ENCODE measurements at places on chromosomes 7 and 10.

DNA sequence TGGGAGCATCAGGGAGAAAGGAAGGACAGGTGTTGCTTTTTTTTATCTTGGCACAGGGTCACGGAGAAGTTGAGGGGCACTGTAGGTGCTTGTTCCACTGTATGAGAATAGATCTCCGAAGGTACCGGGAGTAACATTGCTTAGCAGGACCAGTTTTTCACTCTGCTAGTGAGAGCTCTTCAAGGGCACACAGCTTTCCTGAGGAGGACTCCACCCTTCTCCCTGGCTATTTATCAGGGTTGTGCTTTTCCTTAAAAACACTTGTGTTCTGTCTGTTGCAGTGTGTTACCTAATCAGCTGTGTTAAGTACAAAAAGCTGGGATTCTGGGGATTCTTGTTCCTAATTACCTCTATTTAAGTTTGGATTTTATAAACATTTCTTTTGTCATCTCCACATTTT is 160.5 kb downstream of the SND1 start:
- DNase-seq, result no peak

DNA sequence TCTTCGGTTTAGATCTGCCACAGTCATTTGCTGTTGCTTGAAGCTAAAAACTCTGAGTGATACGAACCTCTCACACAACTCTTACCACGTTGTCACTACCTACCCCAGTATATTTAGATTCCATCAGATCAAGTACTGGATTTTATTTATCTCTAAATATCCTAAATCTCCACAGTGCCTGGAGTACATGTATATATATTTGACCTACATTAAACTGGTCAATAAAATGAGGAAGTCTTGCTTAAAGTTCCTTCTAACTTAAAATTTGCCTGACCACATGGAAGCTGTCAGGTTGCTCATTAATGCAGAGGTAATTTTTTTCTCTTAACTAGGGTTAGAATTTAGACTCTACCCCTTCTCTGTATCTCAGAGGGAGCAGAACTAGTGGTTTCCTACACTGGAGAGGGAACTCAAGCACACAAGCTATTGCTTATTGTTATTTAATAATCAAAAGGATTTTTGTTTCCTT is 3.1 kb upstream of the MACC1 start:
- DNase-seq, result no peak

DNA sequence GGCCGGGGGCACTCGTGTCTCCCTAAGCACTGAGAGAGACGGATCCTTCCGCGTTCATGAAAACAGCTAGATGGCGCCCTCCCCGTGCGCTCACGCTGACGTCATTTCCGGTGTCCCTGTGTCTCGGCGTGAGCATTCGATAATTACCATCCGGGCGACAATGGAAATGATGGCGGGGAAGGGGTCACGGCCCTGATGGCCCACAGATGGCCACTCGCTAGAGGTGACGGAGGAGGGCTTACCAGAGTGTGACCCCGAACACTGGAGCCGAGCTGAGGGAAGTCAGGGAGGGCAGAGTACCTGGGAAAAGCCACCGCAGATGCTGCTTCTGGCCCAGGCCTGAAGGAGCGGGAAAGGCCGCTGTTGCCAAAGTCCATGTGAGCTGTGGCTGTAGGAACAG is 222.9 kb downstream of the TCERG1L start:
- no peak for DNase-seq

DNA sequence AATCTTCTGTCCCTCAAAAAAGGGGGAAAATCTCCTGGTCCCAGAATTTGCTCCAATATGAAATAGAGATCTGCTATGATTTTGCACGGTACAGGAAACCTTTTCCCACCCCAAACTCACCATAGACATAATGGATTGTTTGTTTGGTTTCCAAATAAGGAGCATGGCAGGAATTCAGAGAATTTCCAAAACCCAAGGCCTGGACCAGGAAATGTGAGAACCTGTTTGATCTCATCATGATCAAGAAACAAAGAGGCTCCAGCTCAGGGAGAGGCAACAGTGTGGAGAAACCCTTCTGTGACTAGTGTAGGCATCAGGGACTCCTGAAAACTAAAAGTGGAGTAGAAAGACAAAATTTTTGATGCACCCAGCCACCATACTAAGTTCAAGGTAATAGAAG is 1548.1 kb upstream of the LRRTM3 start:
- DNase-seq, result no peak

DNA sequence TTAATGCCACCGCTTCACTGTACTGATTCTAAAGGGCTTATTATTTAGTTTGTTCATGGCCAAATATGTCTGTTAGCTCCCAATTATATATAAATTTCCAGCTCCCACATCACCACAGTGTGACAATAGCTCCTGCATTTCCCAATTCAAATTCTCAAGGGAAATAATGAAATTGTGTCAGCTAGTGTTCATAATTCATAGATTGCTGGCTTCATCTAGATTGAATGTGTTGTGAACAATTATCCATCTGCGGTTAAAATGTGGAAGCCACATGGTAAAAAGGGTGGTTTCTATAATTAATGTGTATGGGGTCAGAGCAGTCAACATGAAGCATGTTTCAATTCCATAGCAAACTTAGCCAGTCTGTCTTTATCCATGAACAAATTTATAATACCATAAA is 154.3 kb downstream of the SEMA3E start:
- DNase-seq, result no peak

- no peak for DNase-seq
Observed at GRCh38 chr7:94634502-94634901, 21.4 kb downstream of the SGCE start.

- DNase-seq, result no peak
Observed at GRCh38 chr7:46626261-46626660, 705.2 kb upstream of the IGFBP3 start.

- no peak for DNase-seq
Observed at GRCh38 chr7:35365523-35365922, 111.6 kb upstream of the TBX20 start.

DNA sequence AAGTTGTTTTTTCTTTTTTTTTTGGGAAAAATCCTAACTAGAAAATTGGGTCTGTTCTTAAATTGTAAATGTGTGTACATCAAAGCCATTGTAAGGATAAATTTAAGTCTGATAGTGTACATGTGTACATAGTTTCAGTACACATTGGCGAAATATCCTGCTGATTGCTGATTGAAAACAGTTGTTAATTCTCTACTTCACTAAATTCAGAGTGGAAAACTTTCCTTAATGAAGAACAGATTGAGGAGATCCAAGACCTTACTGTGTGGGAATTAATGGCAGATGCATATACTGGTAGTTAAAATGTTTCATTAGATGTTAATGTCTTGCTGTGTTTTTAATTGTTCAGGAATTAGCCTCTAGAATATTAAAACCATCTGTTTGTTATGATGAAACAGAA is 506.0 kb downstream of the AUTS2 start:
- no peak for DNase-seq

GRCh38 chr7:43351683-43352082 is 231.2 kb upstream of the STK17A start:
- DNase-seq, result no peak

DNA sequence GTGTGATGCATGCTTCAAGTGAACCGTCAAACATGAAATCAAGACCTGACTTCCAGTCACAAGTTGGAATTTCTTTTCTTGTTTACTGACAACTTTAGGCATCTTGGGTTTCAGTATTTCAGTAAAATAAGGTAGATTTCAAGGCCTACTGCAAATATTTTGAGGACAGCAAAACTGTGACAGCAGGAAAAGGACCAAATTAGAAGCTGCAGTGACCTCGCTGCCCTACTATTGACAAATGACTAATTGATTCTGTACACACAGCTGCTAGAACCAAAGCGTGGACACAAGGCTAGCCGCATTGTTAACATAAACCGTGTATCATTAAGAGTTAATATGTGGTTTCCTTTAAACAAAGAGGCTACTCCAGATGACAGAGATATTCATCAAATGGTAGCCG is 105.7 kb upstream of the SEC61G start:
- no peak for DNase-seq

DNA sequence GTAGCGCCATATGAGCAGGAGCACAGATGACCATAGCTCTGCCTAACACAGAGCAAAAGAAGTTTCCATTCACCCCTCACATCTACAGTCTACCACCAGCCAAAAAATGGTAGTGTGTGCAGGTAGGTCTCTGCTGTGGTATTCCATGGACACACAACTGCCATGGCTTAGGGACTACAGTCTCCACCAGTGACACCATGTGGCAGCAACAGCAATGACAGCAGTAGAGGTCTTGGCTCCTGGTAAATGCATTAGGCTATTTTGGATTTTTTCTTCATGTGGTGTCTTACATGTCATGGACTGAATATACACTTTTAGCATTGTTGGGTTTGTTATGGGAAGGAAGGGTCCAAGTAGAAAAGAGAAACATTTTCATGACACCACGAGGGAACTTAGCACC is 70.1 kb upstream of the CABCOCO1 start:
- no peak for DNase-seq

- DNase-seq, result no peak
Observed at GRCh38 chr7:69908454-69908853, 310.2 kb downstream of the AUTS2 start.

DNA sequence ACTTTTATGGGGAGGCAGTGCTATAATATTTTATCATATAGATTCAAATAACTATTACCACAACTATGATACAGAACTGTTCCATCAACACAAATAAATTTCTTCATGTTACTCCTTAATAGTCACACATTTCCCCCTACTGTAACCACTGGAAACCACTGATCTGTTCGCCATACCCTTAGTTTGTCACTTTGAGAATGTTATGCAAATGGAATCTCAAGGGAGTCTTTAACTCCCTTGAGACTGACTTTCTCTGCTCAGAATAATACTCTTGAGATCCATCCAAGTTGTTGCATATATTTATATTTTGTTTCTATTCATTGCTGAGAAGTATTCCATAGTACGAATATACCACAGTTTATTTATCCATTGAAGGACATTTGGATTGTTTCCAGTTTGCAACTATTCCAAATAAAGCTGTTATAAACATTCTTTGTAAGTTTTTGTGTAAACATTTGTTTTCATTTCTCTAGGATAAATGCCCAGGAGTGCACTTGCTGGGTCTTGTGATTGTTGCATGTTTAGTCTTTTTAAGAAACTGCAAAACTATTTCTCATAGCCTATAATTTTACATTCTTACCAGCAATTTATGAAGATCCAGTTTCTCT is 19.7 kb upstream of the PON2 start:
- DNase-seq, result no peak

DNA sequence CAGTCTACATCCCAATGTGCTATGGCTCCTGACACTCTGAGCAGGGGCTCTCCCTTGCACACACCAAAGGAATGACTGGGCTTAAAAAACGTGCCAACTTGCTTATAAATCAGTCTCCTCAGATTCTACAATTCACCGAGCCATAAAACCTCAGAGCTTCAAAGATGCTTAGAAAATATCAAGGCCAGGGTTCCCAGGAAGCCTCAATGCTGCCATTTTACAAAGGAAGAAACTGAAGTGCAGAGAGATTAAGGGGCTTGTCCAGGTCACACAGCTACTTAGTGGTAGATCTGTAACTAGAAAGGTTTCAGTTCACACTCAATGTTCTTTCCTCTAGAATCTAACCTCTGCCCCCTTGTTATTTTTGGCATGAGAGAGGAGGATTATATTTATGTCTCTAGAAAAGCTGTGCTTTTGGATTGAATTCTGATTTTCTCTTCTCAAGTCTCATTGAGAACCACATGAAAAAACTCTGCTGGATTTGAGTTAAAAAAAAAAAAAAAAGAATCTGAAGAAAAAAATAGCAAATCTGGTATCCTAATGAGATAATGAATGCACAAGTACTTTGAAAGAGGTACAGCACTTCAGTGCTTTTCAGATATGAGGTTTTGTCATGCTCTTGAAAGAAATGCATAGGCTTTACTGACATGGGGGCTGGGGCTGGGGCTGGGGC is 22.3 kb upstream of the TSPAN33 start:
- DNase-seq, result no peak

DNA sequence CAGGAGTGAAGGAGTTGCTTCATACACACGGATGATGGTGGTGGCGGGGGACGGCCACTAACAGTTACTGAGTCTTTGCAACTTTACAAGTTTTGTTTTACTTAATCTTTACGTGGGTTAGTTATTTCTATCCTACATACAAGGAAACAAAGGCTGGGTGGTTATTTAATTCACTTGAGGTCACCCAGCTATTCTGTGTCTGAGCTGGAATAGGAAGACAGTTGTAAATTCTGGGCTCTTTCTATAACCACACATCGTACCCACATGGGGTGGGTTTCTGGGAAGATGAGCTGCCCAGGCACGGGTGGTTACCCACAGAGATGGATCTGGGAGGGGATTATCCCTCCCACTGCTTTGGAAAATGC is 137.9 kb downstream of the ANLN start:
- DNase-seq, result no peak

- no peak for DNase-seq
Observed at GRCh38 chr7:110974441-110974840, 116.5 kb upstream of the LRRN3 start.

DNA sequence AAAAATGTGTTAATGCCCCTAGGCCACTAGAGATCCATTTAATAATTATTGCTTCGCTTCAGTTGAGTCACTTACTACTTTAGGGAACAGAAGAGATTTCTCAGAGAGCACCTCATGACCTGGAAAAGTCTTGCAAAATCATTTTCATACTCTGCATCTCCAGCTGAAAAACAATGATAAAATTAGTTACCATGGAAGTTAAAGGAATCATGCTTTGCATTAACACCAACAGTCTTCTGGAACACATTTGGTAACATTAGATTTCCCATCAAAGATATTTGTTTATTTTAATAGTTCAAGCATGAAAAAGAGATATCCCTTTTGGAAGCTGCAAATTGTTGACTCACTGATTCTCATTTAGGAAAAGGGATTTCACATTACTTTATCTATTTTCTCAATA is 1.8 kb upstream of the STEAP2 start:
- no peak for DNase-seq

GRCh38 chr7:63900394-63901203 is 98.0 kb upstream of the ZNF722 start:
- no peak for DNase-seq

DNA sequence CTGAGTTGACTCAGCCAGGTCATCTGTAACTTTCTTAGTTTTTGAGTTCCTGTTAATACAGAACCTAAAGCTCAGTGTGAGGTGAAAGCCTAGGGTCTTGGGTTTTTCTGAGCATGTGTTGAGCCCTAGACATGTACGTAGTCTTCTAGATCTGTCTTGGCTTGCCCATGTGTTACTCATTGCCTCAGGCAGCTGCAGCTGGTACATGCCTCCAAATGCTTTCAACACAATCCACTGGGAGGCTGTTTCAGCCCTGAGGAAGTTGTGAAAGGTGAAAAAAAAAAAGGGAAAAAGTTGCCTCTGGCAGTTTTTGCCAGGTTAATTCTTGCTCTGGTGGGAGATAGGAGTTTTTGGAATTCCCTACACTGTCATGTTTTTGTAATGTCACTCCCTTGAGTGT is 134.6 kb downstream of the RNF216 start:
- no peak for DNase-seq

DNA sequence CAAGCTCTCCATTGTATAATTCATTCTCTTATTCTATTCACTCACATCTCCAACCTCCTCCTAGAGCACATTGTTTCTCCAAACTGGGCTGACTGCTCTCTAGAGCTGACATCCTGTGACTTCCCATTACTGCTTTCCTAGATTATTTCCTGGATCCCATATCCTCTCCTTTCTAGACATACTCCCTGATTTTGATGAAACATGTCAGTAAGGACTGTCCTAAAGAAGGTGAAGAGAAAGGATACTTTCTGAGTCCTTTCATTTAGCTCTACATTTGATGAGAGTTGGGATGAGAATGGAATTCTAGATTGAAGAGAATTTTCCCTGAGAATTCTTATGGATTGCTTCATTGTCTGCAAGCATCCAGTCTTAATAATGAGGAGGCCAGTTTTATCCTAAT is 78.8 kb downstream of the CNNM2 start:
- DNase-seq, result no peak

- no peak for DNase-seq
Observed at GRCh38 chr7:45919231-45919784, 1.8 kb downstream of the IGFBP3 start.
